Ecto neural progenitor cell (in vitro differentiated cells): ENCODE measurements at places on chromosomes 13 and 19.

- no peak for DNase-seq
These were observed 21.2 kb downstream of the SAFB start for GRCh38 chr19:5644037-5644436.

DNA sequence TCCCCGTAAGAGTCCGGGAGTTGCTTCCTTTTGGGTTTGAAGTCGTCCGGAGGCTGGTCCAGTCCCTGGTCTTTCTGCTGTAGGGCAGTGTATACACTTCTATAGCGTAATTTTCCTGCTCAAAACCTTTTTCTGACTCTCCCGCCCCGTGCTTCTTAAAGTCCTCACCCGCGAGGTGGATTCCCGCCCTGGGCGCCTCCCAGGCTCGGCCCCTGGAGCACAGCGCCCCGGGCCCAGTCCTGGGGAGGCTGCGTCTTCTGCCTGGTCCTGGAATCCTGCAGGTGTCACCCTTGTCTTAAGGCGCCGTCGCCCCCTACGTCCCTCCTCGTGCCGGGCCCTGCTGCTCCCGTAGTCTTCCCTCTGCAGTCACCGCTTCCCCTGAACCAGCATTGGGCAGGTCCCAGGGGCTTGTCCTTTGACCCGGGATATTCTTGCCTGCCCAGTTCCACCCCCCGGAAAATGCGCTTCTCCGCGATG, 34.4 kb upstream of the ZNF808 start:
- DNase-seq, result peak; percentile 74

- no peak for DNase-seq
These were observed 457.6 kb upstream of the GPC6 start for GRCh38 chr13:92769046-92769445.

DNA sequence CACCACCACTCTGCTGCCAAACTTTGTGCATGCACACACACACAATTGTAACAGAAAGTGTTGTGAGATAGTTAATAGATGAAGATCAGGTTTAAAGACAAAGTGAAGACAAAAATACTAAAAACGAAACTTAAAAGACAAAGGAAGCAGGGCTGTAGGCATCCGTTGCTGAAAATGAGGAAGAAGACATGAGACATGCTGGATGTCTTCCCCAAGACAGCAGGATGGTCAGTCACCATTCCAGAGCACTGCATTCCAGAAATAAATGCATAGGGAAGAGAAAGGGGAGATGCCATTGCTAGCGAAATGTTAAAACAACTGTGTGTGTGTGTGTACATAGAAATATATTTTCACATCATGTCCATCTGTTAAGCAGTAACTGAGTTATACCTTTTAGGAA, 520.1 kb downstream of the SUCLA2 start:
- DNase-seq, result no peak

GRCh38 chr13:95226932-95227695, 74.1 kb downstream of the ABCC4 start:
- DNase-seq, result no peak

DNA sequence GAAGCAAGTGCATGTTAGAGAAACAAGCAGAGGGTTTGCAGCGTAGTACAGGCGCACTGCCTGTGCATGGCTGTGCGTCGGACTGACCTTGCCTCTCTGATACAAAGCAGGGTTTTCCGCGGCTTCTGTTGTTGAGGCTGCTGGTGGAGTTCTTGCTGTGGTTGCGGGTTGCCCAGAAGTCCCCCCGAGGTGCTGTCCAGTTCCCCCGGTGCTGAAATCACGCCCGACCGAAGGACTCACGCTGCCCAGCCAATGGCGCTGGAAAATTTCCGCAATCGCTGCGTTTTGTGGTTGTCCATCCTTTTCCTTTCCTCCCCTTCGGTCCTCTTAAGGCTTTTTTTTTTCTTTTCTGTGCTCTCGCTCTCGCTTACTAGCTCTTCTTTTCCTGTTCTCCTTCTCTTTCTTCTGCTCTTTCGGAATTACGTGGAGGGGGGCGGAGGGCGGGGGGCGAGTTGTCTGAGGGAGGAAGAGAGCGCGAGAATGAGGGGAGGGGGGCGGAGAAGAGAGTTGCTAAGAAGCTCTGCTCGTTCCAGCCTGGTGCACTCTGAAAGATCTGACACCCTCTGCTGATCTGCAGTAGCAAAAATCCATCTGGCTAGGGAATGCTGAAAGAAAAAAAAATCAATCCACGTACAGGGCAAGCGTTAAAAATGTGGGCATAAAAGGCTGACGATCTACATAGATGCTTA, at the start of gene SLITRK1:
Gene SLITRK1 (minus strand): TSS at position 558 of the 689 bp plus-strand sequence. CDS start 967 bp downstream, outside the sequence.
- peak; percentile 94 for DNase-seq

- DNase-seq, result no peak
These were observed 121.6 kb upstream of the SPRY2 start for GRCh38 chr13:80462567-80462966.

DNA sequence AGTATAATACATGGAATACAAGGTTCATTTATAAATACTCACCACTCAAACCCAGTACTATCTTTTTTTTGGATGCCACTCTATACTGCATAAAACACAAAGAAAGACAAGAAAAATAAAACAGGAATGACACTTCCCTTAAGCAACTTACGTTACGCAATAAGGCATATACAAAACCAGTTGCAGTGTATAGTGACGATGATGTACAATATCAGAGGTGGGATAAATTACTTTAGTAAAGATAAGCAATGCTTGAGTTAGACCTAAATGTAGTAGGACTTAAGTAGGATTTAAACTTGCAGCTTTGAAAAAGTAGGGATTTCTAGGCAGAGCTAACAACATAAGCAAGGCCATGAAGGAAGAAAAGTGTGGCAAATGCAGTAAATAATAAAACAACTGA, 374.9 kb downstream of the SPRY2 start:
- DNase-seq, result no peak

DNA sequence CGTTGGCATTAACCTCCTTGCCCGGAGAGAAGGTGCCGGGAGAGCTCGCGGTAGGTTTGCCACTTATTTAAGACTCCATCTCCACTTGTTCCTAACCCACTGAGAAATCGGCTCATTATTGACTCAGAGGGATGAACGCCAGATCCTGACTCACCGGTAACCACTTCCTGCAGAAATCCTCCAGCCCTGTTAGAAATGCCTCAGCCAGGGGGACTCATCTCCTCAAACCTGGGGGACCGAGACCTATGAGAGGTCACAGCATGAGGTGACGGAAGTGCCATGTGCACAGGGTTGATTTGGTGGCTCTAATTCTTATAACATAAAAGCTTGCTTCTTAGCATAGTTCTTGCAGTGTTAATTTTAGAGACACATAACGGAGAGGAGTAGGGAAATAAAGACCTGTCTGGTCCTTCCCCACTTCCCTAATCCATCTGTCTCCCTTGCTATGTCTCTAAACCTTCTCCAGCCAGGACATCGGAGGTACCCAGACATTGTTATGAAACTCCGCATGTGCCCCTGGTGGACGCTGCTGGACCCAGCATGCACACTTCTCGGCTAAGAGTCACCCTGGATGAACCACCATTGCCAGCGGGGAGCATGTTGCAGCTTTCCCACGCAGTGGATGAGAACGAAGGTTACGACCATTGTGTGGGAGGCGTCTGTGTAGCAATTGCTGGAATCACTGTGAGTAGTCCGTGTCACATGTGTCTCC, 158.9 kb downstream of the EFNB2 start:
- no peak for DNase-seq

- DNase-seq, result peak; percentile 59
These were observed 2.6 kb downstream of the BBC3 start for GRCh38 chr19:47228168-47228936.

DNA sequence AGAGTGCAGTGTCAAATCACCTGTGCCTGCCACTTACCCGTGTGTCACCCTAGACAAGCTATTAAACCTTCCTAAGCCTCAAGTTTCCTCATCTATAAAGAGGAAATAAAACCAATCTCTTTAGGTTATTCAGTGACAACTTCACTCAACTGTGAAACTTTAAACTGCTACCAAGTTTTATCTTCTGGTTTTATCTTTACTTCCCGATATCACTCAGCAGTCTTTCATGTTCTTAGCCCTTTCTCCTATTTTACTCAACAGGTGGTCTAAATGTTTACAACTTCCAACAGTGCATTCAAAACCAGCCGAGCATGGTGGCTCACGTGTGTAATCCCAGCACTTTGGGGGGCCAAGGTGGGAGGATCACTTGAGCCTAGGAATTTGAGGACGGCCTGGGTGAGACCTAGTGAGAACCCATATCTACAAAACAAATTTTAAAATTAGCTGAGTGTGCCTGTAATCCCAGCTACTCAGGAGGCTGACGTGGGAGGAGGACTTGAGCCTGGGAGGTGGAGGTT, 59.6 kb downstream of the GPALPP1 start:
- DNase-seq, result no peak

- no peak for DNase-seq
These were observed 63.9 kb upstream of the STARD13 start for GRCh38 chr13:33349288-33349985.

DNA sequence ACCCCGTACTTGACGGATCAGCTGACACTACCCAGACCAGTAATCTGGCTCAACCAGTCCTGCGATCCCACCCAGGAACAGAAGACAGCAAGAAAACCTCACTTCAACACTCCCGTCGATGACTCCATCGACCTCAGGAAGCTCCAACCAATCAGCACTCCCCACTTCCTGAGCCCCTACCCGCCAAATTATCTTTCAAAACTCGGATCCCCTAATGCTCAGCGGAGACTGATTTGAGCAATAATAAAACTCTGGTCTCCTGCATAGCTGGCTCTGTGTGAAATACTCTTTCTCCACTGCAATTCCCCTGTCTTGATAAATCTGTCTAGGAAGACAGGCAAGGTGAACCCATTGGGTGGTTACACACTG, 1.2 kb downstream of the LSM4 start:
- no peak for DNase-seq

- no peak for DNase-seq
These were observed 777.9 kb downstream of the DACH1 start for GRCh38 chr13:71089056-71089455.

GRCh38 chr19:1657746-1658145, 5.3 kb upstream of the TCF3 start:
- DNase-seq, result no peak

DNA sequence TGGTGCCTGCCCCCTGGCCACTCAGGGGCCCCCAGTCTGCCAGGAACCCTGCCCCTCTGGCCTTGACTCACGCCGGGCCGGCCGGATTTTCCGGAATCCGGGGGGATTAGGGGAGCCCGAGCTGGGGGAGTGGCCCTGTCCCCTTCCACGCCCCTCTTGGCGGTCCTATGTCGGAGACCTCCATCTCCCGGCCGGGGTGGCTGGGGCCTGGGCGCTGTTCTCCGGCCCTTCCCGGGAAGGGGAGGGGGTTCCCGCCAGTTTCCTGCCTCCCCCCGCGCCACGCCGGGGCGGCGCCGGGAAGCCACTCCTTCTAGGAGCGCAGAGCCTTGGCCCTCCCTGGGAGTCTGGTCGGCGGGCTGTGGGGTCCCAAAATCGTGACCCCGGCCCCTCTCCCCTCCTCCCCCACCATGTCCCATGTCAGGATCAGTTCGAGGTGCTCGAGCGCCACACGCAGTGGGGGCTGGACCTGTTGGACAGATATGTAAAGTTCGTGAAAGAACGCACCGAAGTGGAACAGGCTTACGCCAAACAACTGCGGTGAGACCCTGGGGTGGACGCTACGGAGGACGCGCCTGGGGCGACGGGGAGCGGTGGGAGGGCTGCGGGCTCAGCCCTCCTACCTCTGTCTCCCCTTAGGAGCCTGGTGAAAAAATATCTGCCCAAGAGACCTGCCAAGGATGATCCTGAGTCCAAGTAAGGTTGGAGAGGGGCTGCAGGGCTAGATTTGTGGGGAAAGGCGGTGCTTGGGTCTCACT, 1.3 kb downstream of the TRIP10 start:
- DNase-seq, result peak; percentile 84

GRCh38 chr19:9531933-9532332, 6.5 kb downstream of the ZNF426 start:
- DNase-seq, result no peak

DNA sequence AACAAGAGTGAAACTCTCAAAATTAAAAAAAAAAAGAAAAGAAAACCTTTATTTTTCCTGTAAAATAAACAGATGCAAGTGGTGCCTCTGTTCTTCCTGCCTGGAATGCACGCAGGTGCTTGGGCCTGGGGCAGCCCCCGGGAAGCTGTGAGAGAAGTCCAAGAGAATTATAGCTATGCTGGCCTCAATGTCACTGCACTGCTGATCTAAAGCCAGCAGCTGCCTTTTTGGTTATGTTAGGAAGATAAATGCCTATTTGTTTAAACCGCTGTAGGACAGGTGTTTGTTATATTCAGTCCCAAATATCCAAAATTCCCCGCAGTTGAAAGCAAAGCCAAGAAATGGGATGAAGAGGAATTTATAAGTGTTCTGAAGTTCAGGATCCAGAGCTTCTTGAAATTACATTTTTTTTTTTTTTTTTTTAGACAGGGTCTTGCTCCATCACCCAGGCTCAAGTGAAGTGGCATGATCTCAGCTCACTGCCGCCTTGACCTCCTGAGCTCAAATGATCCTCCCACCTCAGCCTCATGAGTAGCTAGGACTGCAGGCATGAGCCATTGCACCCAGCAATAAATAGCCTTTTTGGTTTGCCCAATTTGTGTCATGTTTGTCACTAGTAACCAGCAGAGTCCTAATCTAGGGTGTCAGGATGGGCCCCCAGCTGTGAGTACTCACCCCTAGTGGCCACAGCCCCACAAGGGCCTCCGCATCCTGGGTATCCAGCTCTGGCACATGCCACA, 2.2 kb downstream of the RINL start:
- no peak for DNase-seq

DNA sequence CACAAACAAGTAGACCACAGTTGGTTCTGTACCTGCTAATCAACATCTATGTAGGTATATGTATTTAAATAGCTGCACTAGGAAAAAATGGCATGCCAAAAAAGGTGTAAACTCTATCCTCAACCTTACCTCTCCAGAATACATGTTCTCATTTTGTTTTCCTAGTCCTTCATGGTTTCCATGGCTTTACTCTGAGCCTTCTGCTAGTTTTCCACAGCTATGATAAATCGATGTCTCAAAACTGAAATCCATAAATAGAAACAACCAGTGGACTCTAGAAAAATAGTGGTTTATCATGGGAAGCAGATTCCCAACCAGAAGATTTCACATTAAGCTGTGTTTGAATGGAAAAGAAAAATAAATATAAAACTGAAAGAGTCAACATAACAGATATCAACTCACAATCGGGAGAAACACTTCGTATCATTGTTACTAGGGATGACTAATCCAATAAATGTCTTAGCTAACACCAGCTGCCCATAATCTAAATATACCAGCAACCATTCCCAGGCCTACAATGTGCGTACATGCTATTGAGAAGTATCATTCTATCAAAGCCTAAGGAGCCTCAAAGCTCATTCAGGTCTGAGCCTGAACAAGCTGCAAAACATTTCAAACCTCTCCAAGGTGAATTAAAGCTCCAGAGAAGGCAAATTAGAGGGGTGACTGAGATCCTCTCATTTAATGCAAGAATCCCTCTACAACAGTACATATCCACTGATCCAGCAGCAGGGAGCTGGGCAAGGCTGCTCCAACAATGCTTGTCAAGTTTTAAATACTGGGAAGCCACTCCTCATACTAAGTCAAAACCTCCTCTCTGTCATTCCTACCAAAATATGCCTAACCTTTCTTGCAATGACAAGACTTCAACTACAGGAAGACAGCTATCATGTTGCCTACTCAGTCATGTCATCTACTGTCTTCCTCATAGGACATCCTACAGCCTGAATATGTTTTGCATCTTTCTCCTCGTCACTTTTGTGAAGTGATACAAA, 90.2 kb downstream of the KCTD12 start:
- DNase-seq, result no peak
